ENCODE measurements at places on chromosomes 5 and 9.

DNA sequence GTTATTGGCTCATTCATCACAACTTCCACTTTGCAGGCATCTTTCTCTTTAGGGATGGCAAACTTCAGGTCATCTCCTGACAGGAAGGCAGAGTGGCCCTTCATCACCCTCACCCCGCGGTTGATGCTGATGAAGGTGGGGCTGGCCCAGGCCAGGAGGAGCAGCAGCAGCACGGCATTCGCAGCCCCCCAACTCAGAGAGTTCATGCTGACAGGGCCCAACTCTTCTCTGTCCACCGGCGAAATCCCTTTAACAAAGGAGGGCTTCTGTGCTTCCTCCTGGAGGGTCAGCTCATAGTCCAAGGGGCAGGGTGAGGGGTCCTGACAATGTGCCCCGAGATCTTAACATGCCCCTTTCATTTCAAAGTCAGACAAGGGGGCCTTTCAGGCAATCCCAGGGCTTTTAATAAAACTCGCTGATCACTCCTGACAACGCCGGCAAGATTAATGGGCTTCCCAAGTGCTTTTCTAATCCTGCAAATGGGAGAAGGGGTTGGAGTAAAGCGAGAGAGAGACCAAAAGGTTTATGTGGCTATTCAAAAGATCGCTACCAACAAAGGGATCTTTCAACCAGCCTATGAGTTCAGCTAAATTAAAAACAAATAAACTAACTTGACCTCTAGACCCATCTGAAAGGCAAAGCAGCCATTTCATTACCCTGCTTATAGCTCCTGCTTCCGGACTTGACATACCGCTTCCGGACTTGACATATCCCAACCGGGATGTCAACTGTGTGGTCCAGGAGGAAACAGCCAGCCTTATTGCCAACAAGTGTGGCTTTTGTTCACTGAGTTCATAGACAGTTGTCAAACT is 41.2 kb downstream of the FREM1 start:
- no peak for DNase-seq

DNA sequence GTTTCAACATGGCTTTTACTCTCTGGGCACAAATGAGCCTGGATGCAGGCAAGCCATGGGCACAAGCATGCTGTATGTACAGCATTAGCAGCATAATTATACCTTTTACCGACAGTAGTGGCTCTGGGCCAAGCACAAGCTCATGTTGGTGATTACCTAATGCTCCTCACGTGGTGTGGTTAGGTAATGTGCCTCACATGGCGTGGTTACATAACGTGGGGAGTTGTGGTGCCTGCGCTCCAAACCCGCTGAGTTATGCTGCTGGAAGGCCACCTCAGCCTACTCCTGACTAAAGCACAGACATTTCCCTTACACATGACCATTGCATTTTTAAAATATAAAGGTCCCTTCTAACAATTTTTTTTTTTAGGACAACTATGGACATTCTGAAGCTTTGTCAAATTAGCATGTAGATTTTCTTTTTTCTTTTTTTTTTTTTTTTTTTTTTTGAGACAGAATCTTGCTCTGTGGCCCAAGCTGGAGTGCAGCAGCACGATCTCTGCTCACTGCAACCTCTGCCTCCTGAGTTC is 794.0 kb downstream of the EFNA5 start:
- no peak for DNase-seq

GRCh38 chr5:146751781-146752401 is 126.7 kb downstream of the PPP2R2B start:
- DNase-seq, result no peak

- DNase-seq, result peak; percentile 36
Measured at GRCh38 chr5:54673523-54674225, 156.1 kb downstream of the SNX18 start.

DNA sequence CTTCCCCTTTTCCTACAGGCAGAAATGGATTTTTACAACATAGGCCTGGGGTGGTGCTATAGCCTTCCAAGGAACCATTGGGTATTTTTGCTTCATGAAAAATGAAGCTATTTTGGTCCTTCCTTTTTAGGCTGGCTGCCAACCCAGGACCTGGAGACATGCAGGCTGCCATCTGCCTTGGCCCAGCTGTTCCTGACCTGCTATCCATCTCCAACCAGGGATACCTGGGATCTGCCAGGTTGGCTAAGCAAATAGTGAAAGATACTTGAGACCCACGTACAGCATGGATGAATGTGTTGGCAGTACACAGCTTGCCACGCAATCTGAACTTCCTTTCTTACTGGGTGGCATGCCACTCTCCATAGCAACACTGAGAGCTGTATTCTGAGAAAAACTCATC is 31.1 kb downstream of the MRPS27 start:
- DNase-seq, result no peak

DNA sequence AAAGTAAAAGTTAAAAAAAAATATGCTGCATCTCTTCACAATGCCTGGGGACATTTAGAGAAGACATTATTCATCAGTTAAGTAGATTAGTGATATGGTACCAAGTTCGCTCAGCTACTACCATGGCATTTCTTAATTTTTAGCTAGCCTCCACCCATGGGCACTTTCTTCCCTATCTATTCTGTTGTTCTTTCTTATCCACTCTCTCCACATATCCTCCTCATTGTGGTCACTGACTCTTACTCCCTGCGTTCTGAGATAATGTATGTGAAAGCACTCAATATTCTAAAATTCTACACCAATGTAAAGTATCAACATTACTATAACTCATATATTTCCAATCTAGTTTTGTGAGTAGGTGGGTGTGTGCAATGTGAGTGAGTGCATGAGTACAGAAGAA is 609.7 kb upstream of the DAB2 start:
- no peak for DNase-seq

GRCh38 chr9:115301581-115301980 is 183.6 kb upstream of the TNC start:
- no peak for DNase-seq

GRCh38 chr5:176365351-176366231 is at the start of gene ARL10:
Gene ARL10 (plus strand): TSS chr5:176365487. CDS start chr5:176365564, 77 bp downstream.
- DNase-seq, result peak; percentile 55

DNA sequence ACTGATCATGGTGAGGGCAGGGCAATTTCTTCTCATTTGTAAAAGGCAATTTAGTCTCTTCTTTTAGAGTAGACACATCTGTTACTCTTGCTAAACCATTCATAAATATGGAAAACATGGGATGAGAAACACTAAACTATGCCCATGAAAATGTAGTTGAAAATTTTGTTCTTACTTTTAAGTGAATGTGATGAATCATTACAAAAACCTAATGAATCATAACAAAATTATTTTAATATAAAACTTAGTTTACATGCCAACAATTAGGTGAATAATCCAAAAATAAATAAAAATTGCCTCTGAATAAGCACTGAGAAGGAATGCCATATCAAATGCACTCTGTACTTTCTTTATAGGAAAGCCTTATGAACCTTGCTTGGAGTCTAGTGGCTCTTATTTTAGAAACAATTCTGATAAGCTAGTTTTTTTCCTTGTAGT is 297.7 kb upstream of the EFNA5 start:
- DNase-seq, result peak; percentile 54

- no peak for DNase-seq
Measured at GRCh38 chr9:97517331-97518089, 16.0 kb downstream of the TMOD1 start.

DNA sequence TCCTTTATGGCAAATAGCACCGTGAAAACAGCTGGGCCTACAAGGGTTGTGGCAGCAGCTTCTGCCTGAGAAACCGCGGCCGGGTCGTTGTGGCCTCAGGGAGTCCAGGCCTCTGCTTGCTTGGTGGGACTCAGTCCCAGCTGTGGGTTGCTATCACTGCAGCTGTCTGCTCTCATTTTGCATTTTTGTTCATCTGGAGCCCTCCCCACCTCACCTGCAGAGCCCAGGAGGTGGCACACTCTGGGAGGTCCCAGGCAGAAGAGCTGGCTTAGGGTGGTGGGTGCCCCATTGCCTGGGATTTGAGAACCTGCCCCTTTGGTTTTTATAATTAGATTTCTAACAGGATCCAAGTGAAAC is 138.4 kb downstream of the GADD45G start:
- DNase-seq, result no peak

GRCh38 chr5:164746723-164747122 is 1241.3 kb downstream of the MAT2B start:
- no peak for DNase-seq

DNA sequence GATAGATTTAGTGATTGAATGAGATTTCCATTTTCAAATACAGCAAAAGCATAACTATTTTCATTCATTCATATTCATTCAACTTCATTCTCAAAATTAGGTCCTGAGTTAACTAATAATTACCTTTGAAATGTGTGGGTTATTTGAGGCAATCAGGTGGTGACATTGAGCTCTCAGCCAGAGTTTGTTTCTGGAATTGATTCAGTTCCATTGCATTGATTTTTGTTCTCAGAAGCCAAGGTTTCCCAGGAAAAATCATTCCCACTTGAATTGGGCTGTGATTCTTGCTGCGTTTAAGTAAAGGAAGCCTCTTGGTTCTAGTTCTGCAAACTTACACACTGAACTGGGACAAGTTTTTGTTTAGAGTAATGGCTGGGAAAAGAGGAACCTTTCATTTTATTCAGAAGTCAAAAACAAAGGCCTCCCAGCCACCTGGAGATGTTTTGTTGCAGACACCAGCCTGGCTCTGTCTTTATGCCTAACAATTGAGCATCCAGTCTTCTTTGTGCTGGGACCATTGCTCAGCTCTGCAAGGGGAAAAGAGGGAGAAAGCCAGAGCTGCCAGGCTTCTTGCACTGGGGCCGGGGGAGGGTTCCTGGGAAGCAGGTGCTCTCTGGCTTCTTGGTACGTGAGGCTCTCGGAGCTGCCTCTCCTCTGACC is 198.6 kb downstream of the TRIO start:
- DNase-seq, result no peak

DNA sequence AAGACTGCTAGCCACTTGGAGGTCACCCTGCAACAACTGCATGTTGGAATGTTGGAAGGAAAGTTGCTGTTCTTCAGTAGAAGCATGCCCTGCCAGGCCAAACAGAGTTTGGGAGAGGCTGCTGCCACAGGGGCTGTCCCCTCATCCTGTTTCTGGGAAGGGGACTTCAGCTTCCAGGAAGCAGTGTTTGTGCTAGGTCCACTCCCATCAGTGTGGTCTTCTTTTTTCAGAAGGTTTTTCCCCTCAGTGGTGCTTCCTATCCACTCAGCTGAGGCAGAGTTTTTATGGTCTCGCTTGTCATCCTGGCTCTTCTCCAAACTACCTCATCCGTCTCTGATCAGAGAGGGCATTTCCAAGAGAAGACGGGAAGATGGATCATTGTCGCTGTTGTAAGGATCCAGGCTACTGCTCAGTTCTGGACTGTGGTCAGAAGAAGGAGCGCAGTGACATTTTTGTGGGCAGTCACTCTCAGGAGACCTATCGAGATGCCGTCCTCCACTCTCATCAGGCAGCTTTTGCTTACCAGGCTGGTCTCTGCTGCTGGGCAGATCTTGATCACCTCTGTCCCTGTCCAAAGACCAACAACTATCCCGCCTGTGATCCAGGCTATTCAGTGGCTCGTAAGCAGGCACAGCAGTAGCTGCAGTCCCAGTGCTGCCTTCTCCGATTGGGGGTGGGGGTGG is 97.8 kb upstream of the C5orf63 start:
- no peak for DNase-seq

GRCh38 chr9:89779405-89780203 is 174.8 kb downstream of the GADD45G start:
- no peak for DNase-seq

DNA sequence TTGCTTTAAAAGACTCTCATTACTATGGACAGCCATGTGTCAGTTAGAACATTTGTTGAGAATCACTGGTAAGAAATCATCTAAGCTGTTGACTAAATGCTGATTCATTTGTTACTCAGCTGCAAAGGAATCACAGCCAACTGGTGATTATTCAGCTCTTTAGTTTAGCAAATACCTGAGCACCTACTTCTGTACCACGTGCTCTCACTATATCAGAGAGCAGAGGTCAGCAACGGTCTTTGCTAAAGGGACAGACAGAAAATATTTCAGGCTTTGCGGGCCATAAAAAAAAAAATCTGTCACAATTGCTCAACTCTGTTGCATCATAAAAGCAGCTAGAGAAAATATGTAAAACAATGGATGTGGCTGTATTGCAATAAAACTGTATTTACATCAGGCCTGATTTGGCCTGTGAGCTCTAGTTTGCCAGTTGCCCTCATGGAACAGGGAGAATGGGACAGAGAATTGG is 377.6 kb downstream of the DNAH5 start:
- DNase-seq, result peak; percentile 87

DNA sequence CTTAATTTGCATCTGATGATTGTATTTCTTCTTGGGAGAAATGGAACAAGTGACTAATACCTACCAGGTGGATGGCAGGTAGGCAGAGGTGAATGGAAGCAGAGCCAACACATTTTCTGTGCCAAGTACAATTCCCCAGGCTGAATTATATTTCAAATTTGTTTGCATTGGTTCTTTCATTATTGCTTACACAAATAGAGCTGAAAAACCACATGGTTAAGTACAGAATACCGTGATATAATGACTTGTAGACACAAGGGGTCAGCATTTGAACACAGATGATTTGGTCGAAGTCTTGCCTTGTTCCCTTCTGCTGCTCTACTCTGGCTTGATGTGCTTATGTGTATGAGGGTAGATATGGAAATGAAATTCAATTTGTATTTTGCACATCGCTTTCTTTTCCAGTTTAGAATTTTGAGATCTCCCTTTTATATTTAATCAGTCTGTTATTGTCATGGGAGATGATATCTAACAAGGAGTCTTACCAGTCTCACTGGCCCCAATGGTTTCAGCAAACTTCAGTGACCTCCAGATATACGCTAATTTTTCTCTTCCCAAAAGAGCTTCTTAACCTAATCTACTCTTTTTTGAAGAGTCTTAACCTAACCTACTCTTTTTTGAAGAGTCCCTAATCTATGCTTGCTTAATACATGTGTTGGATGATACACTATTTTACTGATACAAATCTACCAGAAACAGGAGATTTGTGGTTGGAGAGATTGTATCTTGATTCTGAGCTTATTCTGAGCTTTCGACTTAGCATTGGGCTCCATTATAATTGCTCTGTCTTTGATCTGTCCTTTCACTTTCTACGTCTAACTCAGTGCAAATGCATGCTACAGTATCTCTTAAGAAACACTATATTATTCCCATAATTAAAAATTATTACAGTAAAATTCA is 88.1 kb downstream of the PCSK1 start:
- peak; percentile 86 for DNase-seq

DNA sequence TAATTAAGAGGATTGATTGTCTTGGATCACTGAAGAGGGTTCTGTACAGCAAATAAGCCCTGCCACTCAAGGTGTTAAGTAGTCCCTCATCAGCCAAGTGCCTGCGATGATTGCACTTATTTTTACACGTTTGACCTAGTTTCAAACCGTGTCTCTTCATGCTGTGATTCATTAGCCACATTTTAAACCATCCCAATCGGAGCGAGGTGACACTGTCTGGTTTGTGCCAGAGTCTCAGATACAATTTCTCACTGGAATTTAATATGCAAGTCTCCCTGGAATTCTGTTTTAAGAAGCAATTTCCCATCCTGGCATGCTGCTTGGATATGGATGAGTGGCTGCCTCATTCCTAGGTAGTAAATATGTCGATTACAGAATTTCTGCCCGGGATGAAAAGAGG is 1.6 kb downstream of the INSYN2B start:
- no peak for DNase-seq
